ENCODE measurements at places on chromosomes 13 and 19.
A peak's percentile ranks its signal among the peaks of the same experiment; 100 is the strongest.

GRCh38 chr13:43883631-43884030 is 3.9 kb downstream of the LACC1 start:
- DNase-seq: no peak

GRCh38 chr19:15954820-15955219 is 6.0 kb downstream of the OR10H4 start:
- DNase-seq: no peak

DNA sequence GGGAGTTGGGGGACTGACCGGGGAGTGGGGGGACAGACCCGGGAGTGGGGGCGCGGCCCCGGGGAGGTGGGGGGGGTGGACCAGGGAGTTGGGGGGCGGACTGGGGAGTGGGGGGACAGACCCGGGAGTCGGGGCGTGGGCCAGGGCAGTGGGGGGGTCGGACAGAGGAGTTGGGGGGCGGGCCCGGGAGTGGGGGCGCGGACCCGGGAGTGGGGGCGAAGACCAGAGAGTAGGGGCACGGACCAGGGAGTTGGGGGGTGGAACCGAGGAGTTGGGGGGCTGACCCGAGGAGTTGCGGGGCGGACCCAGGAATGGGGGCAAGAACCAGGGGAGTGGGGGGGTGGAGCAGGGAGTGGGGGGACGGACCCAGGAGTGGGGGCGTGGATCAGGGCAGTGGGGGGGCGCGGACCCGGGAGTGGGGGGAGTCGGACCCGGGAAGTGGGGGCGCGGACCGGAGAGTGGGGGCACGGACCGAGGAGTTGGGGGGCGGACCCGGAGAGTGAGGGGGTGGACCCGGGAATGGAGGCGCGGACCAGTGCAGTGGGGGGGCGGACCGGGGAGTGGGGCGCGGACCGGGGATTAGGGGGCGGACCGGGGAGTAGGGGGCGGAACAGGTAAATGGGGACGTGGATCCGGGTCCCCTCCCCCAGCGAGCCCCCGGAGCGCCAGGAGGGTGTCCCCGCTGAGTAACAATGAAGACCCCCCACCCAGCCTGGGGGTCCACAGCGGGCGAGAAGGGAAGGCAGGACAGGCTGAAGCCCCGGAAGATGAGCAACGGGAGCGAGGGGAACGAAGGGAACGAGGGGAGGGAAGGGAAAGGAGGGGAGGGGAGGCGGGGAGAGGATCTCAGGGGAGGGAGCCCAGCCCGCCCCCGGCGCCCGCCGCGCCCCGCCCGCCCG is 589 bp downstream of the R3HDM4 start:
- DNase-seq: no peak

DNA sequence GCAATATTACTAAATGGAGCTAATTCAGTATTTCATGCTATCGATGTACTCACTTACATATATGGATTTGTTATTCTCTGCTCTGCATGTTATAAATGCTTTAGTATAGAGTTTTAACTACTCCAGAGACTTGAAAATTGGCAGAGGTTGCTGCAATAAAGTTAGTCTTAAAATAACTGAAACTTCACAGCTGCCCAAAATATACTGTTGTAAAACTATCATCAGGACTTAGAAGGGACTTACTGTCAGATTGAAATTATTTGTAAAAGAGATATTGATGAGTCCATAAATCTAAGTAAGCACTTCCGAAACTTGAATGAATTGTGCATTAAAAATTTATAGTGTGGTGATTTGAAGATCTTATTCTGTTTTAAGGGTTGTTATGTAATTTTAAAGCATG is 1178.2 kb upstream of the PCDH20 start:
- no peak for DNase-seq

GRCh38 chr13:107205318-107206104 is 637.6 kb upstream of the ARGLU1 start:
- peak; percentile 44 for DNase-seq

DNA sequence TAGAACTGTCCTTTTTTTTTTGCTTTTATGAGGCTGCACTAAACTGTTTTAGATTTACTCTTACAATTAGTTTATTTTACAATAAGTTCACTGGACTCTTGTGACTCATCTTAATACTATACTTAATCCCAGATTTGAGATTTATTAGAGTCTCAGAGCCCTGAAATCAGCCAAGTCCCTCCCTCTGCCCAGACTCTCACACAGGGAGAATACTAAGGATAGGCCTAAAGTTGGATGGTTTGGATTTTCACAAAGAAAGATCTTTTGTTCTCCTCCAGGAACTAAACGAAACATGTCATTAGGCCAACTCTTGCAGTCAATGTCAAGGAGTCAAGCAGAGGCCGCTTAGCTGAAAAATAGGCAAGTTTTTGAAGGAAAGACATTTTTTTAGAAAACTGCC is 42.7 kb upstream of the MIR17HG start:
- DNase-seq: no peak

DNA sequence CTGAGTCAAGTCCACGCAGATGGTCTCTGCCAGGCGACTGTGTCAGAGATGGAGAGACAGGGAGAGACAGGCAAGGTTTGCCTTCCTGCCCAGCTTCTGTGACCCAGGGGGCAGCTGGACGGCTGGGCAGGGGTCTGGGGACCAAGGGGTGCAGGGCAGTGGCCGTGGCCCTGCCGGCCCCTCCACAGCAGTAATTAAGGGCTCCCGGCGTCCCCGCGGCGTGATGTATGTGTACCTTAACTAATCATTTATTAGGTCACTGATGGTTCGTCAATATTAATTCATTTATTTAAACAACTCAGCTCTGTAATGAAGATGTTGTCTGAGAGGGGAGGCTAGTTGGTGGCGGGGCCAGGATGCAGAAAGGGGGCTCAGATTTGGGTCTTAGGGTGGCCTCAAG is 28.6 kb upstream of the TCF3 start:
- no peak for DNase-seq

GRCh38 chr13:51729866-51730553 is 74.0 kb downstream of the DHRS12 start:
- peak; percentile 10 for DNase-seq

- no peak for DNase-seq
Observed at GRCh38 chr19:14107581-14108461, 9.7 kb downstream of the PRKACA start.

DNA sequence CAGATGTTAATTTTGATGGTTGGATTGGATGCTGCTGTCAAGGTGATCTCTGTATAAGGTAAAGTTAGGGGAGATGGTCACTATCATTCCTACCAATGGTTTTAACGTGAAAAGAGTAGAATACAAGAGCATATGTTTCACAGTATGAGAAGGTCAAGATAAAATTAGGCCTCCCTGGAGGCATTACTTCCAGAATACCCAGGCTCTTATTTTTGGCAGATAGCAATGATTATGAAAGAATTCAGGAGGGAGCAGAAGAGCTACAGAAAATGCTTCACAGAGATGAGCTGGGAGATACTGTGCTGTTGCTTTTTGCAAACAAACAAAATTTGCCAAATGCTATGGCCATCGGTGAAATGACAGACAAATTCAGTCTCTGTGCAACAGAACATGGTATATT is 547.5 kb upstream of the SPRY2 start:
- no peak for DNase-seq

DNA sequence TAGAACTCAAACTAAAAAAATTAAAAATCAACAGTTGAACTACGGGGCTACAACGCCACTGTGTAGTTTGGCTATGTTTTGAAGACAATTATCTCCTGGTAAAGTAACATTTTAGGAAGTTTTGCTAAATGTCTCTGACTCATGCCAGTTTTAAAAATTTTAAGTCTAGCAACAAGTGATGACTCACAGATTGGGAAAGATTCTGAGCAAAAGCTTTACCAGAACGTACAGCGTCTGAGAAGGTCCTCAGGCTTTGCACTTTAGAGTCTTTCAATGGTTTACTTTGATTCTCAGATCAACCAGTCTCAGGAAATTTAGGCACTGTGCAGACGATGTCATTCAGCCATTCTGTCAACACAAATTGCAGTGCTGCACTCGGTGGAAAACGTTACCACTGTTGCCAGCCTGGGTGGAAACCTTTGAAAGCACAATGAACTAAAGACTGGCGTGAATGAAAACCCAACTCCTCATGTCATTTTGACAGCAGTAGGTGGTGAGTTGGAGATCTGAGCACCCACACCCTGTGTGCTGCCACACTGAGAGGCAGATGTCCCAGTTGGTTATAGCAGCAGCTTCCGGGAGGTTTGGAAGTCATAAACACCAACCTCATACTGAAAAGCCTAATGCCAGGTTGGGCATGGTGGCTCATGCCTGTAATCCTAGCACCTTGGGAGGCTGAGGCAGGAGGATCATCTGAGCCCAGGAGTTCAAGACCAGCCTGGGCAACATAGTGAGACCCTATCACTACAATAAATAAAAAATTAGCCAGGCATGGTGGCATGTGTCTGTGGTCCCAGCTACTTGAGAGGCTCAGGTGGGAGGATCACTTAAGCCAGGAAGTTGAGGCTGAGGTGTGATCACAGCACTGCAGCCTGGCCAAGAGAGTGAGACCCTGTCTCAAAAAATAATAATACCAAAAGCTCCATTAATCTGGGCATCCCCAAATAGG is 6.3 kb upstream of the WTIP start:
- no peak for DNase-seq

DNA sequence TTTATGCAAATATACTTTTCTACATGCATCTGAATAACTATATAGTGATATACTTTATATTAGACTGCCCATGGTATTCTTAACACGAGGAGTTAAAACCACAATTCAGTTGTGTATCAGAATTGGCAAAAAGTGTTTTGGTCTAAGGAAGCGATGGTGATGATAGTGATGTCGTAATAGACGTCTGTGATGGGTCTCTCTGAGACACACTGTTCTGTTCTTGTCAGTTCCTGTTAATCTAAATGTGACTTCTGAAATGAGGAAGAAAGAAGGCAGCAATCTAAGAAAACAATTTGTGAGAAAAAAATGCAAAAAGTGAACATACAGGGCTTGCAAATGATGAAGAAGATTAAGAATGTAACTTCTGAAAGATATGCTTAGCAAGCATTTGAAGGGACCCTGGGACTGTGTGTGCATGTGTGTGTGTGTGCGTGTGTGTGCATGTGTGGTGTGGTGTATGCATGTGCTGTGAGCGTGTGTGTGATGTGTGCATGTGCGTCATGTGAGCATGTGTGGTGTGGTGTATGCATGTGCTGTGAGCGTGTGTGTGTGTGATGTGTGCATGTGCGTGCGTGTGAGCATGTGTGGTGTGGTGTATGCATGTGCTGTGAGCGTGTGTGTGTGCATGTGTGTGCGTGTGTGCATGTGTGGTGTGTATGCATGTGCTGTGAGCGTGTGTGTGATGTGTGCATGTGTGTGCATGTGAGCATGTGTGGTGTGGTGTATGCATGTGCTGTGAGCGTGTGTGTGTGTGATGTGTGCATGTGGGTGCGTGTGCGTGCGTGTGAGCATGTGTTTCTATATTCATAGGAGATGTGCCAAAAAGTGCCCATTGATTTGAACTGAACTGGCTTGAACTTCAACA is 131.8 kb downstream of the IRS2 start:
- no peak for DNase-seq

GRCh38 chr19:49491804-49492572 is 4.2 kb upstream of the RPS11 start:
- no peak for DNase-seq

DNA sequence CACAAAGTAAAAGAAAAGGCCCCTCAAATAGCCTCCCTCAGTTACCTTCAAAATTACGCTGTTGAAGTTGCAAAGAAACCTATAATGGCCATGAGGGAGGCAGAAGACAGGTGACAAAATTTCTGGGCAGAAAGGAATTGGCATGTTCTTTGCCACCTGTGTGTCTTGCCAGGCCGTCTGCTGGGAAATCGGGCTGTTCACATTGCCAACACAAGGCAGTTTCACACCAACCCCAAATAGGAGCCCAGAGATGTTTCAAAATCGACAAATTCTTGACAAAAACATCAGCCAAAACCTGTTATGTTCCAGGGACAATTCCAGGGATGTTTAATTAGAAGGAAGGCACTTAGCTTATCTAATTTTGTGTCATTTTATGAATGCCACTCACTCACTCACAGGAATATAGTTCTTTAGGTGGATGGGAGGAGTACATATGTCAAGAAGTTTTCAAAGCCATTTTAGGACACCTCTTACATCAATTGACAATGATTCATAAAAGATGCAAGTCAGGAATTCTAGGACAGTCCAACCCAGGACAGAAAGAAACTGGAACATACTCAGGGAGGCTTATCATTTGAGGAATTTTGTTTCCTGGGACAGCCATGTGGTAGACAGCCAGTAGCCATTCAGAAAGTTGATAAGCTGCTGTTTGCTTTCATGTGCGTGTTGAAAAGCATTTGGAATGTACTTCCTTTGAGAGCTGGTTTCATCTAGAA is 164.5 kb downstream of the RGCC start:
- no peak for DNase-seq

DNA sequence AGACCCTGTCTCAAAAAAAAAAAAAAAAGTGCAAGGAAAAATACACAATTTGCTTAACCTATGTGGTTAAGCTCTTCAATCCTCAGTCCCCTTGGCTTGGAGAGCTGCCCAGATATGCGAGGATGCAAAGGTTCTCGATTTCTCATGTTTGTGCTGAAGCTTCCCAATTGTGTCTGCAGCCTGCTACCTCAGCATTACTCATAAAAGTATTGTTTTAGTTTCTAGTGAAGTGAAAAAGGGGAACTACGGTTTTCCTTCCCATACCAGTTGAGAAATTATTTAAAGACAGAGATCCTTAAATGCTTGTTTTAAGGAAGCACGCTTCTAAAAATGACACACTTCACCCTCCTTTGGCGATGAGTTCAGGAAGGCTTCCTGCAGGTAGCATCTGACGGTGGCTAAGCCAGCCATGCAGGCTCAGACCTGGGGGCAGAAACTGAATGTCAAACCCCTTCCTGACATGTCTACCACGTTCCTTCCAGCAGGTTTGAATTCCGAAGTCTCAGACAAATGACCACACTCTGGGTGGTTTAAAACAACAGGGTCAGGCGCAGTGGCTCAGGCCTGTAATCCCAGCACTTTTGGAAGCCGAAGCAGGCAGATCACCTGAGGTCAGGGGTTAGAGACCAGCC is 47.9 kb downstream of the RUBCNL start:
- no peak for DNase-seq

DNA sequence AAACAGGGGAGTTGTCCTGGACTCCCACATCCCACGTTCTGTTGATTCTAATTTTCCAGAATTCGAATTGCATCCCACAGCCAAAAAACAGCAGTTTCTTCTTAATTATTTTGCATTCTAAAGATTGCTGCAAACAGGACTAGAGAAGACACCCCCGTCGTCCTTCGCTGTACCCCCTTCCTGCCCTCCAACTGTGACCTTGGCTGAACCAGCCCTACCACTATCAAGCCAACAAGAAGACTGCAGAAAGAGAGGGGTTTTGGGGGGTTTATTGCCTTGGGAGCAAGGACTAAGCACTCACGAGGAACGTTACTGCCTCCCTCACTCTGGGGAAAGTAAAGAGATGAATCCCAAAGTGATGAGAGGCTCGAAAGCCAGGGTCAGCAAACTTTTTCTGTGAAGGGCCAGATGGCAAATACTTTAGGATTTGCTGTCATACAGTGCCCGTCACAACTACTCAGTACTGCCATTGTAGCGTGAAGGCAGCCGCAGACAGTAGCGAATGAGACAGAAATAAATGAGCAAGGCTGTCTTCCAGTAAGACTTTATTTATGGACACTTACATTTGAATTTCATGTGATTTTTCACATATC is 32.5 kb upstream of the KATNAL1 start:
- DNase-seq: no peak
